ENCODE measurements at places on chromosomes 2 and 18.
A peak's percentile ranks its signal among the peaks of the same experiment; 100 is the strongest.

DNA sequence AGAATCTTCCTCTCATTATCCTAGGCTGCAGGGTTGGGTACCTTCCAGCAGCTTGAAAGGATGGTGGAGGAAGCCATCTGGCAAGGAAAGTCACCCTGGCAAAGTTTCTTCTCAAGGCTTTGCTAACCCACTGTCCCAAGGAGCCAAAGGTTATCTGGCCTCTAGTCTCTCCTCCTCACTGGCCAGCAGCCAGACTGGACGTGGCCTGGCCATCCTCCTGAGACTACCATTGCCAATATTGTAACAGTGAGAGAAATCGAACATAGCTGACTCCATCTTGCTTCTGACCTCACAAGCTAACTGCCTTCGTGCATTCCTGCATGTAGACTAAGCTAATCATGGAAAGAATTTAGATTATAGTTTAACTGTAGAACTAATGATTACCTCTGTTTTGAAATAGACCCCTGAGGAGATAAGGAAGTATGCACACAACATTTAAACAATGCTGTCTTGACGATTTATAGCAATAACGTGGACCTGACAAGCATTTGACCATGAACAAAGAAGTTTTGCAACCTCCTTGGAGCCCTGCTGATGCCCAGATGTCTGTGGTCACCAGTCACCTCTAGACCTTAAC, 7.8 kb upstream of the ANXA4 start:
- no peak for DNase-seq

- no peak for DNase-seq
These were observed 155.1 kb downstream of the SMAD7 start for GRCh38 chr18:48795696-48796095.

- no peak for DNase-seq
These were observed 22.0 kb upstream of the RTTN start for GRCh38 chr18:70227438-70227837.

DNA sequence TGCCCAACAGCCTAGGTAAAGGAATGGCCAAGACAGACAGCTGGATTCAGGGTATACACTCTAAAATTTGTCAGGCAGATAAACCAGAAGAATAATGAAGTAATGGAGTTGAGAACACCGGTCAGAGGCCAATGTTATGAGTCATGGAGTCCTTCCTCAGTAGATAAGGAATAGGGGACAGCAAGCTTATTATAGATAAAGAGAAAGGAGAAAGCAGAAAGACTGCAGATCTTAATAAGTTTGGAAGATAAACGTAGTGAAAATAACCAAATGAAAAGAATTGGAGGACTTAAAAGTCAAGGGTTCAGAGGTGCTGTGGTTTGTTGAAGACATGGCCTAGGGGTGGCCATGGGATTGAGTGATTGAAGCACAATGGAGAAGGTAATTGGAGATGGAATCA, 63.5 kb upstream of the NFE2L2 start:
- no peak for DNase-seq

- DNase-seq = no peak
These were observed 40.4 kb downstream of the VWA3B start for GRCh38 chr2:98127229-98127989.

DNA sequence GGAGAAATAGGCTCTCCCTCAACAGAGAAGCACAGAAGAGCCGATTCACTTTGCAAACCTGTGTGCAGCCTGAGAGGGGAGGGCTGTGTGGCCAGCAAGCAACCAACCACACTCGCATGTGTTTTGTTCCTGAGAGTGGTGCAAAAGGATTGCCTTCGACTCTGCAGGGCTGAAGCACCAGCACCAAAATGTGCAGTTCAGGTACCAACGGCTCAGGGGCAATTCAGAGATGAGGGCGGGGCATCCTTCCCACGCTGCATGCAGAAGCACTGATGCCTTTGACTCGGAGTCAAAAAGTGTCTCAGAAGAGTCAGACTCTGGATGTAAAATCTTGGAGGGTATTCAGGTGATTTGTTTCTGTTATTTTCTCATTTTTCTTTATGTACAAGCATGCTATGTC, 55.5 kb downstream of the DCDC2C start:
- DNase-seq = no peak

DNA sequence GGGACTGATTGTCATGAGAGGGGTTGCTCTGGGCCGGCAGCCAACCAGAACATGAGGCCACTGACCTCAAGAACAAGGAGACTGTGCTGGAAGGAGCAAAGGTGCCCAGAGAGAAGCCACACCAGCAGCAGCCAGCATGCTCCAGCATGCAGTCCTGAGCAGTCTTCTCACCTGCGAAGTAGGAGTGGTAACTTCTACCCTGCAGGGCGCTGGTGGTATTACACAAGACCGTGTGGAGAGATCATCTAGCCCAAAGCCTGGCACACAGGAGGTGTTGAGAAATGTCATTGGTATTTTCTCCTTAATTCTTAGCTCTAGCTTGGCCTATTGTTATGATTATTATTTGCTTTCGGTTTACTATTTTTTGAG, 132.7 kb downstream of the TSN start:
- no peak for DNase-seq

DNA sequence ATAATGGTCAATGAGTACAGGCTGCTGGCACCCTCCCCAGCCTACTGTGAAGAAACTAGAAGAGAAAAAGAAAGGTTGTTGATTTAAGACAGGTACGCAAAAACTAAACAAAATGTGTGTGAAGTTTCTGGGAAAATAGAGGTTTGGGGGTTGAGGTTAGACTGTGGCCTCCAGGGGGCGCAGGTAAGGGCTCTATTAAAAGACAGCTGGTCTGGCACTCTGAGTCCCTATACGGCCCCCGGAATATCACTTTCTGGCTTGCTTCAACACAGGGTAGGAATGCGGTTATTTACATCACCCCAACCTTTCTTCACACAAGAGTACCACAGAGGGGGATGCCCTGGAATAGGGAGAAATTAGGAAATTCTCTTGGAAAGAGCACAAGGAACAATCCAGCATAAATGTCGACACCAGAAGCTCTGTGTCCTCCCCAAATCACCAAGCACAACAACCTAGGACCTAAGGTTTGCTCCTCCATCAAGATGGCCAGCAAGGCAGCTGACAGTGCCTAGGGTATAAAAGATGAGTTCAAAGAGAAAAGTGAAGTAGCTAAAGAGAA, 480.8 kb upstream of the KLHL29 start:
- no peak for DNase-seq

DNA sequence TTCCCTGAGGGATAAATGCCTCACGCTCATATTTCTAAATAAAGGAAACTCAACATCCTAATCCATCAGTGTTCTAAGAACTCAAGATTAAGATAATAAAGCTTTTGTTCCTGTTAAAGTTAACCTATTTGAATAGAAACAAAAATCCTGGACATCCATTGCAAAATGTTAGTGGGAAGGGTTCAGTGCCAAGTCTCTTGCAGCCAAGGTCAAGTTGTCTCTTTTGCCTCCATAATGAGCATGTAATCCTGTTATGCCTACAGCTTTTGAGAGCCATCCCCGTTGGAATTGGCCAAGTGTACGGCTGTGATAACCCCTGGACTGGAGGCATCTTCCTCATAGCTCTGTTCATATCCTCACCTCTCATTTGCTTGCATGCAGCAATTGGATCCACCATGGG, 51.3 kb upstream of the SLC14A1 start:
- DNase-seq = no peak

DNA sequence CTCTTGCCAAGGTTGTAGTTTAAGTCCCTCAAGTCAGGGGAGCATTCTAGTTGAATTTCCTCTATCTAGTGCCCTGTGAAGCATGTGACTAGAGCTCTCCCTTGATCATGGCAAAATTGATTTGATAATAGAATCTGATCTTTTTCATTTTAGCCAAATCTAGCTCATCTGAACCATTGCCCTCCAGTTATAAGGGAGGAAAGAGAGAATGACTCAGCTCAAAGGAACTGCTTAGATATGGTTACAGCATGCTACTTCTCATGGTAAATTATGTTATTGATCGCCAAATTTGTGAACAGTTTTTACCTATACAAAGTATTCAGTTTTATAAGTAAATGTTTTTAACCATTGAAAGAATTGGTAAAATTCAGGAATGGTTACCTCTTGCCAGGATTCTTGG, 100.8 kb downstream of the GPR39 start:
- DNase-seq = no peak

GRCh38 chr2:173898178-173898668, 67.0 kb downstream of the SP3 start:
- peak; percentile 82 for DNase-seq

DNA sequence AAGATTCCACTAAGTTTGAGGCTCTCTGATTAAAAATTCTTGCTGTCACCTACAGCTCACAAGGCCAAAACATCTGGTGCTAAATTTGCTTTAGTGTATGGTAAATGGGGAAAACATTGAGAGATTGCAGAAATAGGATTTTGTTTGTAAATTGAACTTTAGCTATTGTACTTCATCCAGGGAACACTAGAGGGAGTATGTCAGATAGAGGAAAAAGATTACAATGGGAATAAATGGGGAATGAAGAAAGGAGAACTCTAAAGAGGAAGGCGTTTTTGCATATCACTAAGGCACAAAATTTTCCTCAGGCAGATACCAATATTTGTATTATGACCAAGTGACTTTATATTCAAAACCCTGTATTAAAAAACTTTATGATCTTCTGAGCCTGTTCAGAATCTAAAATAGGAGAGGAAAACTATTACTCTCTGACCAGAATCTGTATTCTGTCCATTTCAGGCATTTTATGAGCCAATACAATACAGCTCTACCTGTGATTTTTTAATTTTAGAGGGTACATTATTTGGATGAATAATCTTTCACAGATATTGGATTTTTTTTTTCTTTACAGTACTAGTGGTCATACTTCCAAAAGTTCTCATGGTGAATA, 52.3 kb upstream of the ITGB6 start:
- peak; percentile 54 for DNase-seq

- no peak for DNase-seq
These were observed 377.1 kb upstream of the HS6ST1 start for GRCh38 chr2:128695646-128696220.

DNA sequence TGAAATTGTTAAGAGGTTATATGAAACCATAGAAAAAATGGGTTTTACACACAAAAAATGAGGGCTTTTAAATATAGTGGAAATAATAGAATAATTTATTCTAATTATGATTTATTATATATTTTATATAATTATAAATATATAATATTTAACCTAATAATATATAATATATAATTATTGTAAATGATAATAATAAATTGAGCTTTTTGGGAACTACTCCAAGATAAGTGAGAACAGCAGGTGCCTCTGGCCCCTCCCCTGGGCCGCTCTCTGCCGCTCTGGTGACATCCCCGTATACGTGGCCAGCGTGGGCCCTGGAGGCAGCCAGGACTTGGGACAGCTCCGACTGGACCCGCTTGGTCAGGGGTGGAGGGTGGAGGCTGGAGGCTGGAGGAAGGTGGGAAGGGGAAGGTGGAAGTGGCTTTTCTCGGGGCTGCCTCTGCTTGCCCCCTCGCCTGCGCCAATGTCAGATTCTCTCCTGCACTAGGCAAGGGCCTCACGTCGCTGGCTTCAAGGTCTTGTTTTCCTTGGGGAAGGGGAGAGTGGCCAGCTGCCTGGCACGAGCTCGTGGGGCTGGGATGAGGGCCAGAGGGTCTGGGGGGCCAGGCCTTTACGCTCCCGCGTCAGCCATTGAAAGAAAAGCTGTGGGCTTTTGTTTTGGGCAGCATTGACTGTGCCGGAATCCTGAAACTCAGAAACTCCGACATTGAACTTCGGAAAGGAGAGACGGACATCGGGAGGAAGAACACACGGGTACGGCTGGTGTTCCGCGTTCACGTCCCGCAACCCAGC, 54.8 kb downstream of the NFATC1 start:
- no peak for DNase-seq

DNA sequence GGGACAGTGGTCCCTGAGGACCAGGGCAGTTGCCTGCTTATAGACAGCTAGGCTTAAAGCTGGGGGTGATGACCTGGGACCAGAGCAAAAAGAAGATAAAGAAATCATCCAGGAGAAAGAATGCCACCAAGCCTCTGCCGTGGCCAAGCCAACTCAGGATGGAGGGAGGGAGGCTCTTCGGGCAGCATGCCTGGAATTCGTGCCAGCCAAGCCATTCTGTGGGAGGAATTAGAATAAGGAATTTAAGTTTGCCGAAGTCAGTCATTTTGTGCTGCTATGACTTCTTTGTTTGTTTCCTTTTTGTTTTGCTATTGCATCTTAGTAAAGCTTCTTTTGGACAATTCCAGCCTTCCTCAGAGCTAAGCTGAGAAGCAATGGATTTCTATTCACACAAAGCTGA, 124.1 kb downstream of the EN1 start:
- DNase-seq = no peak

DNA sequence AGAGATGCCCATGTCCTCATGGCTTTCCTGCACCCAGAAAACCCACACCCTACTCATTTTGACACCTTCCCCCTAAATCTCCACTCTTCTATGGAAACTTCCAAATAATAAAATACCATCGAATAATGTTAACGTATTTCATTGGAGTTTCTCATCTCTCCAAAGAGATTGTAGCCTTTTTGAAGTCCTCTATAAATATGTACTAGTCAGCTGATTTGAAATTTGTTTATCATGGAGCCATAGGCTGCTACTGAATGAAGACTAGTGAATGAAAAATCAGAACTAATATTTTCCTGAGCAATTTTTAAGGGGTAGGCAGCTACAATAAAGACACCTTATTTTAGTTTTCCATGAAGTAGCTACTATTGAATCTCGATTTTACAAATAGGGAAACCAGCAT, 226.1 kb upstream of the EPAS1 start:
- no peak for DNase-seq

DNA sequence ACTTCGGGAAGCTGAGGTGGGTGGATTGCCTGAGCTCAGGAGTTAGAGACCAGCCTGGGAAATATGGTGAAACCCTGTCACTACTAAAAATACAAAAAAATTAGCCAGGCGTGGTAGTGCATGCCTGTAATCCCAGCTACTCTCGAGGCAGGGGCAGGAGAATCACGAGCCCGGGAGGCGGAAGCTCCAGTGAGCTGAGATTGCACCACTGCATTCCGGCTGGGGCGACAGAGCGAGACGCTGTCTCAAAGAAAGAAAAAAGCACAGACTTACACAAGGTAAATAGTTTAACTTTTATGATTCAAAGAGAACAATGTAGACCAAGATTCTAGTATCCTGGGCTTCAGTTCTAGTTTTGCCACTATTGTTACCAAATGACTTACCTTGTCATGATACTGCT, 37.4 kb downstream of the NCKAP1 start:
- DNase-seq = no peak

DNA sequence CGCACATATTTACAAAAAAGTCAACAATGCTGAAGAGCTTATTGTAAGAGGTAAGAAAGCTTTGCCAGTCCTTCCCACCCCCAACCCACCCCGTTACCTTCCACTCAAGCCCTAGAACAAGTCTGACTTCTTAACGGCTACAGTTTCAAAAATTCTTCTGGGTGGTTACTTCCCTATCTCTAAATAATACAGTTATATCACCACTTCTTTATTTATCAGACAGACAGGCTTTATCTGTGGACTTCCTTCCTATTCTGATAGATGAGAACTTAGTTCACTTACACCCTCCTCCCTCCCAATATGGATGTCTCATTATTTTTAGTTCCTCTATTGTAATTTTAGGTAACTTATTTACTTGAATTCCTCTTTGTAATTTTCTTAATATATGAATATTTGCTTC, 26.7 kb upstream of the ACTR3 start:
- peak; percentile 76 for DNase-seq

Data from AML-193 (cell line).